ENCODE measurements at places on chromosomes 5 and 9.

- peak; percentile 32 for DNase-seq
These were observed 4.8 kb upstream of the SMU1 start for GRCh38 chr9:33081128-33081851.

DNA sequence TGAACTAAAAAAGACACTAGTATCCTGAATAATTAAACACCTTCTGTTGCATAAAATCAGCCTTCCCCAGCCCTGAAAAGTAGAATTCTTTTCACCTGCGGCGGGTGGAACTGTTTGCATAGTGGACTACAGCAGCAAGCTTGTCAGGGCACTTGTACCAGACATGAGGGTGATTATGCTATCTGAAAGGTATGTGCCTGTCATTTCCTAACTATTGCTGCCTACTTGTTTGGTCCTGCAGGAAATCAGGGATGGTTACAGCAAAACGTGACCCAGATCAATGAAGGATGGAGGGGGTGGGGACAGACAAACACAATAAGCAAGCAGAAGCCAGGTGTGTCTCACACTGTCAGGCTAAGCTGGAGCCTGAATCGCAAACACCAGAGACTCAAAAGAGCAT, 385.6 kb downstream of the MLLT3 start:
- DNase-seq, result no peak

GRCh38 chr9:95635986-95636671, 119.4 kb upstream of the PTCH1 start:
- no peak for DNase-seq

GRCh38 chr5:171390883-171391677, 3.4 kb downstream of the NPM1 start:
- no peak for DNase-seq

GRCh38 chr5:115337882-115338281, 41.4 kb upstream of the CCDC112 start:
- DNase-seq, result no peak

- DNase-seq, result no peak
These were observed 46.8 kb upstream of the CD180 start for GRCh38 chr5:67243349-67243748.

- DNase-seq, result no peak
These were observed 476.4 kb downstream of the SPOCK1 start for GRCh38 chr5:137022725-137023124.

- no peak for DNase-seq
These were observed 12.6 kb downstream of the HK3 start for GRCh38 chr5:176886336-176887251.

DNA sequence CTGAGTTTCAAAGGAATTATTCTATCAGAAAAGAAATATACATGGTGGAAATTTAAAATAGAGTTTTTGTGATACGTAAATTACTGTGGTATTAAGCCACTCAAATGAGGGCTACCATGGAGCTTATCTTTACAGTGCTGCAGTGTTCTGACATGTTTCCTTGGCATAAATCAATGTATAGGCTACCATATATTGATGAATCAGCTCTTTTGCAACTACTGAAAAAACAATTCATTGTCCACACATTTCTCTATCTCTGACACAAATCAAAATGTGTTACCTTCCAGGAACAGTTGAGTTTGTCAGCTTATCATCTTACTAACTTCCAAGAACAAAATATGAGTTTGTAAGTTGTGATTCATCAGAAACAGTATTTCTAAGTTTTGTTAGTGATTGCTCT, 140.3 kb upstream of the CDH18 start:
- DNase-seq, result no peak

DNA sequence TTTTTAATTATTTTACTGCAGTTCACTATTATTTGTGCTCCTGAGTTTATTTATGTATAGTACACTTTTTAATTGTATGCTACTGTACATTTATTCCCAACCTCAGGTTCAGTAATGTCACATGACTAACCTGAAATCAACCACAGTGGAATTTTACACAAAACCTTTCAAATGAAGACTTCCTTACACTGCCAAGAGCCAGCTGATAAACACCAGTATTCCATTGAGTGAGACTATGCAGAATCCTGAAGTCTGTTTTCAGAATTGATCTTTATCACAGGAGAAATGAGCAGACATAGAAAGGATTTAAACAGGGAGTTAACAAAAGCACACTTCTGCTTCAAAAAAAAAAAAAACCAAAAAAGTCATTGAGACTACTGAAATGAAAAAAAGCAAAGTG, 219.5 kb downstream of the PRR16 start:
- DNase-seq, result no peak

DNA sequence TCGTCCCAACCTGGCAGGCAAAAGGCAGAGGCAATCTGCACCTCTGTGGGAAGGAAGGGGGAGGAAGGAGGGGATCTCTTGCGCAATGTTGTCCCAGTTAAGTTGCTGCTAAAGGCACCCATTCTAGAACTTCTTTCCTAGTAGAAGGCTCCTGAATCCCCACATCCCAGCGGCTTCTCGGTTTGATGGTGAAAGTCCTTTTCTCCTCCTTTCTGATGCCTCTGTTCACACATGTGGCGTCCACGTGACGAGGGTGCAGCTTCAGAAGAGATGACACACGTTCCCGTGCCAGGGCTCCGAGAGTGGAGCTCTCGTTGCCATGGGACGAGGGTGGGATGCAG, 96.9 kb upstream of the FCN2 start:
- no peak for DNase-seq

DNA sequence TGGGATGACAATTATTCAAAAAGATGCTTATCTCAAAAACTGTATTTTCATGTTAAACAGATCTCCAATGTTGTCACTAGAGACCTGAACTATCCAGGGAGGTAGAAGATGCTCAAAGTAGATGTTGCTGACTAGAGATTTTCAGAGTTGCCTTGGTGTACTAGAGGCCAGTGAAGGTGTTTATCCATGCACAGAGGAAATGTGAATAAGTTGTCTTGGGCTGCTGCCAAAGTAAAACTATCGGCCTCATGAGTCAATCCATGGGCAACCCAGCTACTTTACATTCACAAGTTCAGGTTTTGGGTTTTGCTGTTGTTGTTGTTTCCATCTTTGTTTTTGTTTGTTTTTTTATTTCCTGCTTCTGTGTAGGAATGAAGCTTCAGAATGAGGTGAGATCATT, 141.1 kb upstream of the RANBP3L start:
- DNase-seq, result no peak

DNA sequence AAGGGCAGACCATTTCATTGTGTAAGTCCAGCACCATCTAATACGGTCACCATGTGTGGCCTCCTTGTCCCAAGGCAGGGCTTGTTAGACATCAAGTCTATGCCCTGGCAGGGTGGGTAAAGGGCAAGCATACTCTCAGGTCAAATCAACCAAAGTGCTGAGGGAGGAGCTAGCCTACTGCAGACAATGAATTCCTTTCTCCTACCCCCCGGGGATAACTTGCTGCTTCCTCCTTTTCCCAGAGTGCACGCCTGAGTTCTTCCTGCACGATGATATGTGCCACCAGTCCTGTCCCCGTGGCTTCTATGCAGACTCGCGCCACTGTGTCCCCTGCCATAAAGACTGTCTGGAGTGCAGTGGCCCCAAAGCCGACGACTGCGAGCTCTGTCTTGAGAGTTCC, 71.4 kb downstream of the RFK start:
- no peak for DNase-seq

GRCh38 chr5:133425222-133425621, 187.1 kb downstream of the FSTL4 start:
- DNase-seq, result no peak

GRCh38 chr5:134637116-134637721, 4.6 kb upstream of the SAR1B start:
- no peak for DNase-seq

GRCh38 chr5:157915638-157916037, 56.7 kb upstream of the CLINT1 start:
- no peak for DNase-seq

GRCh38 chr9:85331626-85332025, 410.1 kb downstream of the AGTPBP1 start:
- DNase-seq, result no peak

GRCh38 chr5:17816944-17817343, 182.7 kb downstream of the TAF11L14 start:
- DNase-seq, result no peak

GRCh38 chr9:107696302-107696701, 206.7 kb upstream of the KLF4 start:
- no peak for DNase-seq

- no peak for DNase-seq
These were observed 130.7 kb downstream of the ADAMTS12 start for GRCh38 chr5:33761139-33761538.

GRCh38 chr5:87945286-87945650, 323.4 kb downstream of the TMEM161B start:
- no peak for DNase-seq

GRCh38 chr5:61333321-61333953, 1.4 kb downstream of the ZSWIM6 start:
- DNase-seq, result no peak

GRCh38 chr9:34252670-34253459, 74.0 kb downstream of the UBAP1 start:
- DNase-seq, result peak; percentile 25

DNA sequence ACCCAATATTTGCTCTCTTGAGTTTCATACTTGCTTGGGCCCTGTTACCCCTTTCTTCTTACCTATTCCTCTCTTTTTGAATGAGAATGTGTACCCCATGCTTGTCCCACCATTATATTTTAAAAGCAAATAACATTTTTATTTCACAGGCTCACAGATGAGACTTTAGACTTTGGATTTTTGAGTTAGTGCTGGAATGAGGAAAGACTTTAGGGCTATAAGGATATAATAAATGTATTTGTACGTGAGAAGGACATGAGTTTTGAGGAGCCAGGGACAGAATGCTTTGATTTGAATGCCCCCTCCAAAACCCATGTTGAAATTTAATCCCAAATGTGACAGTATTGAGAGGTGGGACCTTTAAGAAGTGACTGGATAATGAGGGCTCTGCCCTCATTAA, 33.1 kb upstream of the TNPO1 start:
- DNase-seq, result no peak

DNA sequence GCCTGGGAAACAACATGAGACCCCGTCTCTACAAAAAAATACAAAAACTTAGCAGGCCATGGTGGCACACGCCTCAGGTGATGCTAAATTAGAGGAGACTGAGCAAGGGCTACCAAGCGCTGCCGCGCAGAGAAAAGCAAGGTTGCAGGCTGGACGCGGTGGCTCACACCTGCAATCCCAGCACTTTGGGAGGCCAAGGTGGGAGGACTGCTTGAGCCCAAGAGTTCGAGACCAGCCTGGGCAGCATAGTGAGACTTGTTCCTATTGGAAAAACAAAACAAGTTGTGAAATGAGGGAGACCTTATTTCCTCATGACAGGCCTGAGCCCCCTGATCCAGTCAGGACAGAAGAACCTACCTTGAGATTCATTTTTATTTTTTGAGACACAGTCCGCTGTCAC, 11.5 kb downstream of the RNF44 start:
- no peak for DNase-seq

DNA sequence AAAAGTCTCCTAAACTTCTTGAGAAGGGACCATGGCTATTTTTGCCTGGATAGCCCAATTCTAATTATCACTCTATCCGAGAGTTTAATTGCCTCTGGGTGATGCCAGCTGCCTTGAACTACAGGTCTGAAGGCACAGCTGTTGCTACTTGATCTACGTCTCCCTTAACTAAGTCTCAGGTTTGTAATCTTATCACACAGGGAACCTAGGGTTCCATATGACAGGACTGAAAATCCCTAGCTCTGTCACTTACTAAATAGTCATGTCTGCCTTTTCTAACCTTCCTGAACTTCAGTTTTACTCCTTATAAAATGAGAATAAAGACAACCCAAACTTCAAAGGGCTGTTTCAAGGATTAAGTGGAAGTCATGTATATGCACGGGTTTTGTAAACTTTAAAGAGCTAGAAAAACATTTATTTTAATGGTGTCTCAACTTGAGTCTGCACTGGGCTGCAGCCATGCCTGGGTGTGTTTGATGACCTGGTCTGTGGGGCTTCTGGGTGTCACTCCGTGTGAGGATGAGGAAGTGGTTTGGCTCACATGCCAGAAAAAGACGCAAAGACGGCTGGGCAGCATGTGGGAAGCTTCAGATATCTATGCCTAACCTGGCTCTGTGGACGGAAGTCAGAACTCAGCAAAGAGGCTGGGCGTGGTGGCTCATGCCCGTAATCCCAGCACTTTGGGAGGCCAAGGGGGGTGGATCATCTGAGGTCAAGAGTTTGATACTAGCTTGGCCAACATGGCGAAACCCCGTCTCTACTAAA, 129.3 kb upstream of the SLC44A1 start:
- DNase-seq, result no peak

DNA sequence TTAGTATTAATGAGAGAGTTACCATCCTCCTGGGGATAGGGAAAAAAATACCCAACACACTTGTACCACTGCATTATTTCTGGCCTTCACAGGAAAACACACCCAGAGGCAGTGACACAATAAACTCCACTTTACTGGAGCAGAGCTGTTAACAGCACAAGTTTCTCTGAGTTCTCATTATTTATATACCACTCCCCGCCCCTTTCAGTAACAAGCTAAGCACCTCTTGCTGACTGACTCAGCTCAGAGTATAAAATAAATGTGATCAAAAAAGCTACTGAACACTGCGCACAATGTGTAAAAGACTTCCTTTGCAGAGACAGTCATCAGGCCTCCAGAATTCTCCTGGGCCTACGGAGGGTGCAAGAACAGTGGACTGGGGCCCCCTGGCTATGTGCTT, 21.6 kb downstream of the KLF9 start:
- no peak for DNase-seq

DNA sequence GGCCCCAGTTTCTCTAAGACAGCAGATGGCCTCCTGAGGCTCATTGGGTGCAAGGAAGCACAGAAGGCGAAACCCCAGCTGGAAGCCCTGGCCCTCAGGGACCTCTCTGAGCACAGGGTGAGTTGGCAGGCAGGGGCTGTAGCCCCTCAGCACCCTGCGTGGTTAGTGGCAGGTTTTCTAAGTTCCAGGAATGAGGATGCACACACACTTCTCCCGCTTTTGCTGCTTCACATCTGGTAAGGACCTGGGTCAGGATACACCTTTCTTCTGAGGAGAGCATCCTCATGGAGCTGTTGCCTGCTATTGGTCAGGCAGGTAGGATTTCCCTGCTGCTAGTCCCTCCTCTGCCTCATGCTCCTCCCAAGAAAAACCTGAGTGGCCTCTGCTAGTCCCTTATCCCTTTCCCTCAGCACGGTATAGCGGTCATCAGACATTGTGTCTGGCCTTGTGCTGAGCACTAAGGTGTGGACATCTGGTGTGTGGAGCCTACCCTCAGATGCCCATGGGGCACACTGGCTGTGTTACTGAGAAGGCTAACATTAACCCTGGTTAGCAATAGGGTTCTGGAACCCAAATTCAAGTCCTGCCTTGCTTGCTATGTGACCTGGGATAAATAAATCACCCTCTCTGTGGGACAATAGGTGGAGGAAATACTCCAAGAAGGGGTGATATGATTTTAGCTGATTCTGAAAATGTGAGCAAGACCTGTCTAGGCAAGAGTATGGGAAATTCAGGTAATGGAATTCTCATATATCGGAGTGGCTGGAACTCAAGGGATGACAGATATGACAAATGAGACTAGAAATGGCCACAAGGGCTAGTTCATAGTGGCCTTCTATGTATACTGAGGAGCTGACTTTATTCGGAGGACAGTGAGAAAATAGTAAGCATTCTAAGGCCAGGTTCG, 1.6 kb downstream of the SLC22A4 start:
- DNase-seq, result no peak

GRCh38 chr5:76143884-76144283, 60.7 kb downstream of the SV2C start:
- no peak for DNase-seq

GRCh38 chr9:91994422-91994821, 44.4 kb upstream of the ROR2 start:
- no peak for DNase-seq
